ENCODE measurements at places on chromosomes 3 and 15. TPM values are rescaled to one million over a fixed set of nuclear protein-coding genes. Genes with fewer than 3 reads are reported as not detected.

The SLC27A2 gene
- 2.2 TPM for total RNA-seq

The SHC4 gene
- 13.8 TPM for total RNA-seq

The WNT7A gene
- not detected for total RNA-seq

The TTLL13 gene
- not detected for total RNA-seq

The RTP3 gene
- not detected for total RNA-seq

The SST gene
- total RNA-seq, result not detected

The ZBED2 gene
- total RNA-seq, result not detected

The CPB1 gene
- total RNA-seq, result 0.95 TPM

The LYZL4 gene
- not detected for total RNA-seq

The PLCL2 gene
- 17.1 TPM for total RNA-seq

The RBP2 gene
- not detected for total RNA-seq

The LRRC15 gene
- total RNA-seq, result 0.27 TPM

The MYO9A gene
- 48.2 TPM for total RNA-seq
